ENCODE measurements at places on chromosomes 12 and 14.

DNA sequence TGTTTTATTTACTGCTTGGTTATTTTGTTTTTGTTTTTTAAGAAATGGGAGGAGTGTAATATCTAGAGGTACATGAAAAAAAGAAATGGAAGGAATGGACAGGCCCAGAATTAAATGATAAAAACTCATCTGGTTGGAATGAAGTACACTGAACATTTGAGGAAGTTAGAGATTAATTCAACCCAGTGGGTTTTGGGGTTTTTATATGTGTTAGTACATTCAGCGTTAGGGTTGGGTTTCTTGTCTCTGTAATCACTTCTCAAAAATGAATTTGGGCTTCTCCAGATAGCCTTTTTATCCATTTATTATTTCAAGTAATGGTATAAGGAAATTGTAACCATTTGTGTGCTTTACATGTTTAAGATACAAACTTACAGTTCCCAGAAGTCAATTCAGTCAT, 19.5 kb upstream of the NUP107 start:
- DNase-seq: no peak

- DNase-seq: peak; percentile 22
Measured at GRCh38 chr12:12010277-12011039, 60.3 kb upstream of the BCL2L14 start.

GRCh38 chr12:121798787-121799155, 5.0 kb upstream of the SETD1B start:
- DNase-seq: no peak

DNA sequence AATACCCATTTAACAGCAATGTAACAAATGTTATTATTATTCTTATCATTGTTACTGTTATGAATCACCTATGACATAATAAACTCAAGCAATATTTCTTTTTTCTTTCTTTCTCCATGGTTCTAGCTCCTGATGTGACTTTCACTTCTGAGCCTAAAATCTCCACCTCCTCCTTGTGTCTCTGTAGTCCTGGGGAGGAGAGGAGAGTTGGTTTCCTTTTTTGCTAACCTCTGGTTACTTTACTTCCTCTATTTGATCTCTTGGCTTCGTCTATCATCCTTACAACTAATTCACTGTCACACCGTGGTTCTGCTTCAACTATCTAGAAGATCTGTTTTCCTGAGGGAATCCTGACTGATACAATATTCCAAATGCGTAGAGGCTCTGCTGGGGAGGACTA, 456.6 kb downstream of the VRK1 start:
- DNase-seq: no peak

- no peak for DNase-seq
Measured at GRCh38 chr14:52327374-52328226, 13.5 kb downstream of the PTGER2 start.

DNA sequence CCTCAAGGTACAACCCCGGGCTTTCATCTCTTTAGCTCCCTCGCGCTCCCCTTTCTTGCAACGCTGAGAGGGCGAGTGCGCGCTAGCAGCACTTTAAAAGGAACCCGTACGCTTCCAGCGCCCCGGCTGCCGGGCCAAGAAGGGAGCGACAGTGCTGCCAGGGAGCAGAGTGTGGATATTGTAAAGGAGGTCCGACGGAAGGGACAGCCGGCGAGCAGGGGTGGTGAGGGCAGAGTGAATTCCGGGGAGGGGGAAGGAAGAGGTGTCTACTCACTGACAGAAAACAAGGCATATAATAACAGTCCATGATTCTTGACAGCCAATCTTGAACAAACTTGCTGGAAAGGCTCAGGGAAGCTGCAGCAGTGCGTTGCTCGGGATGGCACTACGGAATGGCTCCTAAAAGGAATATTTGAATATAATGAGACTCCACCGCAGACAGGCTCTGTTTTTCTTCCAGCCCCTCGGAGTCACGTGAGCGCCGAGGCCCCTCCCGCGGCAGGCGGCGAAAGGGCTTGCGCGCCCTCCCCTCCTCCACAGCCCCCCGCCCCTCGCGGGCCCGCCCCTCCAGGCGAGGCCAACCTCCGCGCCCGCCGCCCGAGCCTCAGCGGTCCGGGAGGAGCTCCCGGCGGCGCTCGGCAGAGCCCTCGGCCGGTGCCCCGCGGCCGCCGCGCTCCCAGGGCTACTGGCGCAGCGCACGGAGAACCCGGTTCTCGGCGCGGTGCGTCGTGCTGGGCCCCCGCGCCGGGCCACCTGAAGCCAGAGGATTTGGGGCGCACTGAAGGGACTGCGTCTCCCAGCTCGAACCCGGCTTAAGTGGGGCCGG, 3.4 kb downstream of the BMP4 start:
- DNase-seq: peak; percentile 75

DNA sequence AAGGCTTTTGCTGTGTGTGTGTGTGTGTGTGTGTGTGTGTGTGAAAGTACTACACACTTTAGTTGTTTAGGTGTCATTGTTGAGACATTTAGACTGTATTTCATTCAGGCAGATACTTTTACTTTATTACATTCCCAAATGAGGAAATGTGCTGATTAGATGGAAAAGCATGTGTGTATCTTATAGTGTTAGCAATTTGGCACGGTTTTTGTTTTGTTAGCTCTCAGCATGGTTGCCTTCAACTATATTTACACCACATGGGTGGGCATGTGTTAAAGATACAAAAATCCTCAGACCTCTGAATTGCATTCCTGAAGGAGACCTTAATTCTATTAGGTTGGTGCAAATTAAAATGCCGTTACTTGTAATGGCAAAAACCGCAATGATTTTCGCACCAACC, 879.5 kb downstream of the DIO2 start:
- DNase-seq: no peak

Measured in lung microvascular endothelial cell (primary cell).